ENCODE measurements at places on chromosomes 12 and 14.

DNA sequence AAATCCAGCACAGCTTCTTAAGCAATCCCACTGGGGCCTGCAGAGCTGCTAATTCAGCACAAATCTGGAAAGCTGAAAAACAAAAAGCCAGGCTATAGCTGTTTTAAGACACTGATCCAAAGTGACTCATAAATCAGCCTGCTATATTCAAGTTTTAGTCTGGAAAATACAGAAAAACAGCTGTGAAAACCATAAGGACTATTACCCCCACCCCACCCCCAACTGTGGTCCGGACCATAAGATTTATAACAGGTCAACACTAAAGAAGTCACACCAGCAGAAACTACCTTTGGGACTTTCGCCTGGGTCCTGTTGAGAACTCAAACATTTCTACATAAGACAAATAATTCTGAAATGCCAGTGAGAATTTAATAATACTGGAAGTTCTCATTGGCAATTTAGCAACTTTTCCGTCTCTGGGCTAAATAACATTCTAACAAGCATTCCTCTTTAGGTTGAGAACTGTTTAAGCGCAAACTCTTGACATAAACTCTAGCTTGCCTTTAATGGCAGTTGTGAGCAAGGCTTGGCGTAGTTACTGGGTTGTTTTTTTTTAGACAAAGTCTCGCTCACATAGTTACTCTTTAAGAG lies 3.3 kb downstream of the LRIG3 start:
- DNase-seq: no peak

GRCh38 chr12:62471734-62472133 lies 5.1 kb downstream of the MON2 start:
- DNase-seq: no peak

- DNase-seq: no peak
Measured at GRCh38 chr12:40684986-40685385, 7.3 kb upstream of the CNTN1 start.

DNA sequence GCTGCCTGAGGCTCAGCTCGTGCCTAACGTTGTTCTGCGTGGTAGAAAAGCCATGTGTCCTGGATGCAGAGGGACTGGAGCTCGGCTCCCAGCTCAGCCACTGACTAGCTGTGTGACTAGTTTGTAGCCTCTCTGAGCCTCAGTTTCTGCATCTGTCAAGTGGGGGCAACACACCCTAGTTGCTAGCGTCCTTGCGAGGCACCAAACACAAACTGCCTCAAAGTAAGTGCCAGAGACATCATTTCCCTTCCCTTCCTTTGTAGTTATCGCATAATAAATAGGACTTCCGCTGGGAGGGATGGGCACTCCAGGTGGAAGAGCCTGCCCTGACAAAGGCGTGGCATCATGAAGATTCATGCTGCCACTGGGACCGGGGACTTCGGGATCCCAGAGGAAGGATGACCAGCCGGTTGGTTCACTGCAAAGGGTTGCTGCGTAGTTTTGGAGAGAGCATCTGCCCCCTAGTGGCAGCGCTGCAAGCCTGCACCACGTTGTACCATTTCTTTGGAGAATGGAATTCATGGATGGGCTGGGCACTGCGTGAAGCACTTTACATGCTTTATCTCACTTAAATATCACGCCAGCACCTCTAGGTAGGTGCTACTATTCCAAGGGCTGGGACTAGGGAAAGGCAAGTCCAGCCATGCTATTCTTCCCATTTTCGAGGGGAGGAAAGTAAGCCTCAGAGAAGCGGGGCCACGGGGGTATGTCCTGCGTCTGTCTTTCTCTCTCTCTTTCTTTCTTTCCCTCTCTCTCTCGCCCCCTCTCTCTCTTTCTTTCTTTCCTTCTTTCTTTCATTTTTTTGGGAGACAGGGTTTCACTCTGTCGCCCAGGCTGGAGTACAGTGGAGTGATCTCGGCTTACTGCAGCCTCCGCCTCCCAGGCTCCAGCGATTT lies 4.6 kb downstream of the CCDC197 start:
- peak; percentile 58 for DNase-seq

GRCh38 chr12:118611295-118611694 lies 234.9 kb downstream of the SUDS3 start:
- DNase-seq: no peak

DNA sequence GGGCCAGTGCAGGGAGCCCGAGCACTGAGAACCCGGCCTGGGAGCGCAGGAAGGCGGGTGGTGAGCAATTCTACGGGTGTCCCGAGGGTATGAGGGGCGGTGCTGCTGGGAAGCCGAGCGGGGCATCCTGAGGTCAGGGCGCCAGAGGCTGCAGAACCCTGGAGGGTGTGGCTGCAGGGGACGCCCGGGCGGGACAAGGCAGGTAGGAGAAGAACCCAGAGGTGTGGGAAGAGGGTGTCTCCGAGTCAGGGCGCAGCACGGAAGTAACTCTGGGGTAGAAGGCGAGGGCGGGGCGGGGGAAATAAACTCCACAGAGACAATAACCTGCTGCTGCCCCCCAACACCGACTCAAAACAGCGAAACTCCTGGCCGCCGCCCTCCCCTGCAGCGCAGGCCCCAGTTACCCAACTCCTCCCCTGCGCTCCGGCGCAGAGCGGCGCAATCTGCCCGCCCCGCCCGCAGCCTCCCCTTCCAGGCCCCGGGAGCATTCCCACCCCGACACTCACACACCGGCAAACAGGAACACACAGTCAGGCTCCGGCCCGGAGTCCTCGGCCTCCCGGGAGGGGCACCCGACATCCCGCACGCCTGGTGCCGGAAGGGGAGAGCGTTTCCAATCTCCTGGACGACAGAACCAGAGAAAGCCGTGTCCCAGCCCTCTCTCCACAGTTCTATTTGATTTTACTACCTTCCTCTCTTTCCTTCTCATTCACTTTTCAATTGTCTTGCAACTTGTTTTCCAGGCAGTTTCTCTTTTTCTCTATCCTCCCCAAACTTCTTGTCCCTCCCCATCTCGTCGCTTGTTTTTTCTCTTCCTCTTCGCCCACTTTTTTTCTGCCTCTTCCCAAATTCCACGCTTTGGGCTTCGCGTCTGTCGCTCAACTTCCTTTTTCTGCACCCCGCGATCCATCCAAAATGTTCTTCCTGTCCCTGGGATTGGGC lies 2.4 kb downstream of the HRK start:
- peak; percentile 7 for DNase-seq

- no peak for DNase-seq
Measured at GRCh38 chr12:61854902-61855301, 405.3 kb upstream of the USP15 start.

DNA sequence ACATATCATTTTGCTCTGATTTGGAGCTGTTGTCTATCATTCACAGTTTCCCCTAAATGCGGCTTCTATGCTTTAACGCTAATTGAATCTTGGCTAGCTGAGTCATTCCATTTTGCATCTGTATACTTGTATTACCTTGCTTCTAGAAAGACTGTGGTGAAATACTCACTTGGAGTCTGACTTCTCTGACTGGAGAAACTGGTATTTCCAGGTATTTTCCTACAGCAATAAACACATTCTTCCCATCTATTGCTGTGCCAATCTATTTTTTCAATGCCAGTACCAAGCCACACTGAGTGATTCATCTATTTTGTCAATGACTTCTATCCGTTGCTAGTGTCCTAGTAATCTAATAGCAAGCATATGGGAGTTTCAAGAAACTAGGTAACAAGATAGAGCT lies 76.0 kb upstream of the ST8SIA1 start:
- DNase-seq: no peak

- DNase-seq: no peak
Measured at GRCh38 chr12:98572010-98572409, 21.5 kb upstream of the SLC25A3 start.

DNA sequence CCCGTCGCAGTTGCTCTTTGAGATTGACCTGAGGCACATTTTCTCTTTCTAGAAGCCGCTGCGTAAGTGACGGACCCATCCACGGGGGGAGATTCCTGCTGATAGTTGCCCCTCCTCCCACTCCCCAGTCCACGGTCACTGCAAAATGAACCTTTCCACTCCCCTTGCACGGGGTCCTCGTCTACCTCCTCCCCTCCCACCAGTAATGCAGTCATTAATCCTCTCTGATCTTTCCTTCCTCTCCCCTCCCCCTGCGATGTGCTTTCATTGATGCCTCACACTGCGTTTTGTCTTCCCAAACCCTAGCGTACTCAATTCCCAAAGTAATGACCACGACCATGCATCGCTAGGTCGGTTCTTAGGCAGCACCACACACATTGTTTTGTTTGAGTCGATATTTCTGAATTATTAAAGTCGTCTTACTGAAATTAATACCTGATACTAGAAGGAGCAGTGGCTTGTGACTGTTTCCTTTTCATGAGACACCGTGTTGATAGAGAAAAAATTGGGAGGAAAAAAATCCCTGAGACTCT lies 857 bp downstream of the ETNK1 start:
- peak; percentile 28 for DNase-seq

DNA sequence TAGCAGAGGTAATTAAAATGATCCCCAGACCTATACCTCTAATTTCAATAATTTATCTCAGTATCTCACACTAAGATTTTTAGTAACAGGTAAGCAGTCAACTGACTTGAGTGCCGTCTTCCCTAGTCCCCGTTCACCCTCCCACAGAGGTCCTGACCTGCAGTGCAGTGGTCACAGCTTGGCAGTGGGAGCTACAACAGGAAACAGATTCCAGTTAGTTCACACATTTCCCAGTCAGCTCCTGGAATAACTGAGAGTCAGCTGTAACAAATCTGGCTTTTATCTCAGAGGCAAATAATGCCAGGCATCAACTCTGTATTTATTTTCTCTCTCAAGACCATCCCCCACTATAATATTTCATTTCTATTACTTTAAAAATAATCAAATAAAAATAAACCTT lies 308.2 kb downstream of the ATP23 start:
- DNase-seq: no peak

GRCh38 chr12:79927772-79928474 lies 7.0 kb downstream of the PPP1R12A start:
- peak; percentile 33 for DNase-seq

GRCh38 chr14:104228716-104229533 lies 90.5 kb downstream of the KIF26A start:
- DNase-seq: no peak

DNA sequence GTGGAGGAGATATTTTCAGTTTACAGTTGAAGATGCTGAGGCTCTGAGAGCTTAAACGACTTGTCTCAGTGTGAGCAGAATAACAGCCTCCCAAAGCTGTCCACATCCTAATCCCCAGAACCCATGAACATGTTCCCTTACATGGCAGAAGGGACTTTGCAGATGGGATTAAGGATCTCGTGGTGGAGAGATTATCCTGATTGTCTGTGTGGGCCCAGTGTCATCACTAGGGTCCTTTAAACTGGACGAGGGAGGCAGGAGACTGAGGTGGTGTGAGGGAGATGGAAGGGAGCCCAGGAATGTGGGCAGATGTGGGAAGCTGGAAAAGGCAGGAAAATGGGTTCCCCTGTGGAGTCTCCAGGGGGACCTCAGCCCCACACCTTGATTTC lies 9.6 kb upstream of the KRT80 start:
- DNase-seq: no peak

DNA sequence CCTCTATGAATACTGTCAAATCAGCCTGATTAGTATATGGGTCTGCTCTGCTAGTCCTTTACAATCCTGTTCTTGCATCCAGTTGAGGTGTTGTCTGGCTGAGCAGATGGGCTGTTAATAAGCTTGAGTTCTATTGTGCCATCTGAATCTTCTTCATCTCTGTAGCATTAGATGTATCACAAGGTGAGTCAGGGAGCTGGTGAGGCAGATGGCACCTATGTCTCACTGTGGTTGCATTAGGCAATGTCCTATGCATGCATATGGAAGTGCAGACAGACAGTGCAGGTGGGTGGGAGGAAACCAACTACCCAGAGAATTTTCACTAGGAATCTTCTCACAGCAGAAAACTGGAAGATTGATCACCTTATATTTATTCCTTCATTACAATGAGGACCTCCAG lies 165.7 kb upstream of the STXBP6 start:
- DNase-seq: no peak

DNA sequence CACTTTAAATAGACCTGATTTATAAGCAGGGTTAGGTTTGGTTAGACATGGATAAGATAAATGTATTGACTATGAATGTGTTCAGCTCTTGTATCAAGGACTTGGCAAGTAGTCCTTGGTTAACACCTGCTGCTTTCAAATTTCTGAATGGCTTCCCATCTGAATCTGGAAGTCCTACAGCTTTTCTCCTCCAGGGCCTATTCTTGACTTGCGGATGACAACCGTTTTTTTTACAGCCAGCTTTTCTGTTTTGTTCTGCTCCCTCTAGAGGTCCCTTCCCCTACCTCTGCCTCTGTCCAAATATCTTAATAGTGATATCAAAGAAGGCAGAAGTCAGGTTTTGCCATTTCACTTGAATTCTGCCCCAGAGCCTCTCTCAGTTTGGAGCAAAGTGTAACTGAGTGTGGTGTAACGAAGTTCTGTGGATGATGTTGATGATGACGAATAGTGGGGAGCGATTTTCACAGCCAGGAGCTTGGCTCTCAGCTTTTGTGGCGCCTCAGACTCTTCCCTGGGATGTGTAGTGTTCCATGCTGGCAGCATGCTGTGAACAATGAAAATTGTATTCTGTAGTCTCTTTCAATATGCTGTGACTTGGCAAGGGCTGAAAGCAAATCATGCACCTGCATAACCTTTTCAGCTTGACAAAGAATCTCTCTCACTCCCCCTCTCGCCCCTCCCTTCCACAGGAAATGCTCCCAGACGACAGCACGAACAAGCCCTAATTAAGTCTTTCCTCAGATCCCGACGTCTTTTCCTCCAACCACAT lies 5.0 kb upstream of the SLC4A8 start:
- no peak for DNase-seq

DNA sequence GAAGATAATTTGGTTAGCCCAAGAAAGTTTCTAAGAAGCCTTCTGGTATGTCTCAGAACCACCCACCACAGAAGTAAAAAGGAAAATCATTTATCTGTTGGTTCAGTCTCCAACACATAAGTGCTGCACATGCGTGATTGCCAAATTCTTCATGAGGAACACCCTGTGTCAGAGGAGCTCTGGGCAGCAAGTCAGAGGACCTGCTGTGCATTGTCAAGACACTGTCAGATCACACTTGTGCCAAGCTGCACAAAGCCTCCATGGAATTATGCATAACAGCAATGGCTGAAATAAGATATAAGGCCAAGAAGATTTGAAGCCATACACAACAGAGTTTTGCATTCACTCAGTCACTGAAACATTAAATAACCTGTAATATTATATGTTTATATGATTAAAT lies 1304.7 kb upstream of the FLRT2 start:
- no peak for DNase-seq

- DNase-seq: no peak
Measured at GRCh38 chr14:36054353-36055051, 122.0 kb downstream of the PTCSC3 start.

Measured in activated naive CD8-positive, alpha-beta T cell treated with anti-CD3 and anti-CD28 coated beads for 36 hours (primary cell).